BJ (cell line): ENCODE measurements at places on chromosomes 16 and 17.

GRCh38 chr16:21592191-21592590 is 7.2 kb upstream of the METTL9 start:
- no peak for DNase-seq

DNA sequence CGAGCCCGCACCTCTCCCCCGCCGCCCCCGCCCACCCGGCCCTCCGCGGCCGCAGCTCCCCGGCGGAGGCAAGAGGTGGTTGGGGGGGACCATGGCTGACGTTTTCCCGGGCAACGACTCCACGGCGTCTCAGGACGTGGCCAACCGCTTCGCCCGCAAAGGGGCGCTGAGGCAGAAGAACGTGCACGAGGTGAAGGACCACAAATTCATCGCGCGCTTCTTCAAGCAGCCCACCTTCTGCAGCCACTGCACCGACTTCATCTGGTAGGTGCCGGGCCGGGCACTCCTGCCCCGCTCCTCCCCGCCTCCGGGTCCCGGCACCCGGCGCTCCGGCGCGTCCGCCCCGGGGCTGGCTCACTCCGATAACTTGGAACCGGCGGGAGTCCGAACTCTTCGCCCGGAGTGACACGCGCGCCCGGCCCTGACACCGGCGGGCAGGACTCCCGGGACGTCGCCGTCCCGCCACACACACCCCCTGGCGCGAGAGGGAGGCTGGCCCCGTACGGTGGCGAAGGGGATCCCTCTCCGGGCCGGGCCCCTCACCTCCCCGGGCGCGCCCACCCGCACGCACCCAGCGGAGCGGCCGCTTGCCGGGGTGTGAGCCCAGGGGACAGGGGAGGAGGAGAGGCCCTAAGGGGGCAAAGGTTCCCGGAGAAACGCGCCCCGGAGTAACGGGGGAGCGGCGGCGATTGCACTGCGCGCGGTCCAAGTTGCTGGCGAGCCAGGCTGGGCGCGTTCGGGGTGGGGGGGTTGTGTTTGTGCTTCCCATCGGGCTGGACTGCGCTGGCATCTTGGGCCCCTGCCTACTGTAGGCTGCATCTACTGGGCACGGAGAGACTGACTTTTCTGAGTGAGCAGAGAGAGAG is 581 bp downstream of the PRKCA start:
- no peak for DNase-seq

GRCh38 chr17:57823469-57824401 is 26.1 kb downstream of the MRPS23 start:
- no peak for DNase-seq

DNA sequence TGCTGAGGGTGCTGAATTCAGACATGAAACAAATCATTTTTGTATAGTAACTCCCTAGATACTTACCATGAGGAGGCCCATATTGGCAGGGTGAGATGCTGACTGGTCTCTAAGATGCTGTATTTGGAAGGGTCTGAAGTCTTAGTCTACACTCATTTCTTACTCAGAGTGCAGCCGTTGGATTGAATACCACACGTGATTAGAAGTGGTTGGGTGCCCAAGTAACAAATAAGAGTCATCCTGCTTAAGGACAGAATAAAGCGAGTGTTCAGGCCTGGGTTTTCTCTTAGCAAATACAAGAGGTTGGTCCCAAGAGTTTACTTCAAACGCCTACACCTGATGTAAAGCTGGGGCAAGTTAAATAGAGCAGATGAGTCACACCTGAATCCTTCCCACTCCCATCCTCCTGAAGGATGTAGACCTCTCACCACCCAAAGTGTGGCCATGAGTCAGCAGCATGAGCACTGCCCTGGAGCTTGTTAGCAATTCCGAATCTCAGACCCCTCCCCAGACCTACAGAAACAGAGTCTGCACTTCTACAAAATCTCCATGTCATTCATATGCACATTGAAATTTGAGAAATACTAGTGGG is 284.6 kb upstream of the CDH5 start:
- DNase-seq: peak; percentile 36
